NCI-H146 (cell line): ENCODE measurements at places on chromosomes 5 and 9.

DNA sequence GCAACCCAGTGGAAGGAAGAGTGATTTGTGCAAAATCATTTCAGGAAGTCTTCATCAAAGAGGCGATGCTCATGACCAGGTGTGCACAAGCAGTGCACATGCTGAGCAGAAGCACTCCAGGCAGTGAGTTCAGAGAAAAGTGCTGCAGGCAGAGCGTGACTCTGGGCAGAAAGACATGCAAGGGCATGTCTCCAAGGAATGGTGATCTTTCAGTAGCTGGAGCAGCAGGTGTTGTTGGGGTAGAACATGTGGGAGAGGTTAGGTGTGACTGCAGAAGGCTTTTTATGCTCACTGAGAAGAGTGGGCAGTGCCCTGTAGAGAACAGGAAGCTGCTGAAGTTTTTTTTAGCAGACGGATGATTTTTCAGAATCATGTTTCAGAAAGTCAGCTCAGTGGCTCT, 545.4 kb upstream of the TLE4 start:
- peak; percentile 91 for DNase-seq

- DNase-seq = no peak
These were observed 717.4 kb downstream of the NR2F1-AS1 start for GRCh38 chr5:92863666-92864065.

GRCh38 chr5:93062548-93062947, 518.5 kb downstream of the NR2F1-AS1 start:
- DNase-seq = no peak

GRCh38 chr5:52043543-52043942, 660.3 kb downstream of the ISL1 start:
- peak; percentile 100 for DNase-seq

DNA sequence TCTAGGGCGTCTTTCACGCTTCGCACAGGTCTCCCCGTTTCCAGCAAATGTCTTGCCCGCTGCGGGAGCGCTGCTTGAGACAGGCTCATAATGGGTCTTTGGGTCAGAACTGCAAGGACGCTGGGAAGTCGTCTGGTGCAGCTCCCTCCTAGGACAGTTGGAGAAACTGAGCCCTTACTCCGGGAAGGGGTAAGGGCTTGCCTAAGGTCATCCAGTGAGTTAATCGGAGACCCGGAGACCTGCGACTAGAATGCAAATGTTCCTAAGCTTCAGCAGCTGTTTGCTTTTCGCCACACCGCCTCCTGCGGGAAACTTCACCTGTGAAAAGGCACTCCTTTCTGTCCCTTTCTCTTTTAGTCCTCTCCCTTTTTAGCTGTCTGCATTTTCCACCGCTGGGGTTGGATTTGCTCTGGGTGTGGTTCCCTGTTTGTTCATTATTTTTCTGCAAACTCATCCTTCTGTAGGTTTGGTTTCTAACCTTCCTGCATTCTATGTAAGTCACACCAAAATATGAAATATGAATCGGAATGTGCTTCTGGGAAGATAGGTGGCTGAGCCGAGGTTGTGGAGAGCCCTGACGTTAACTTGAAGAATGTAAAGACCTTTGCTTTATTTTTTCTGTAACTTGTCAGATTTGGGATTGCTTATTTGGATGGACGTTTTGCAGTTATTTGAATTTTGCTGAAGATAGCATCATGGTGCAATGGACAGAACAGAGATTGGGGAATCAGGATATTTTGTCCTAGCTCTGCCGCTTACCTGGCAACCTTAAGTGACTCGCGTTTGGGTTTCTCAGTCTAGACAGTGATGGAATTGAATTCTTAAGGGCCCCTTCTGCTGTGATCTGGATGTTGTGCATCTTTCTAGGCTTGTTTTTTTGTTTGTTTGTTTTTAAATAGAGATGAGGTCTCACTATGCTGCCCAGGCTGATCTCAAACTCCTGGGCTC, 909 bp downstream of the SLC36A1 start:
- DNase-seq = peak; percentile 25

DNA sequence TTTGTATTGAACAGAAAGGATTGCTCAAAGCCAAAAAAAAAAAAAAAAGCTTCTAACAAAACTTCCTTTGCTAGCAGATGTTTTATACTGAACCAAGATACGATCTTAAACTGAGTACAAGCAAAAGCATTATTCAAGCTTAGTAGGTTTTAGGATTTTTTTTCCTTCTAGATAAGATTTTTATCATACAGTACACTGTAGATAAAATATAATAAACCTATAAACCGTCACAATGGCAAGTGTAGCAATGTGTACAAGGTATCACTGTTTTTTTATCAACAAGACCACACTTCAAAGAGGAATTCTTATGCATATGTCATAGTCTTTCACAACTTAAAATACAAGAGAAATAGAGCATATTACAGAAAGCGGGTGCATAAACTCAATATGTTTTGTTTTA, 56.5 kb upstream of the TRPM3 start:
- DNase-seq = no peak

DNA sequence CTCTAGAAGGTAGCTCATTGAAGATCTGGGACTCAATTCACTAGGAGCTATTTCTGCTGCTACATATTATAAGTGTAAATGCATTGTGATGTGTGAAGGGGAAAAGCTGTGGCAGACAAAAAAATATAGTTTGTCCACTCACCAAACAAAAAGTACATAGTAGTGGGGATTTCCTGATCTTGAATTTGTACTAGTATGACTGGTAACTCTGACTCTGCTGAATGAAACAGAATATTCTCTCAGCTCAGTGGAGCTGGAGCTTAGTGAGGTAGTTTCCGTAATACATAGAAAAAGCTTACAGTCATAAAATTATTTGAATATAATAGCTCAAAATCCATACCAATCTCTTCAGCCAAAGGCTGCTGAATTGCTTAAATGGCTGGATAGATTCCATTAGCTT, 455.6 kb upstream of the CD180 start:
- DNase-seq = no peak

DNA sequence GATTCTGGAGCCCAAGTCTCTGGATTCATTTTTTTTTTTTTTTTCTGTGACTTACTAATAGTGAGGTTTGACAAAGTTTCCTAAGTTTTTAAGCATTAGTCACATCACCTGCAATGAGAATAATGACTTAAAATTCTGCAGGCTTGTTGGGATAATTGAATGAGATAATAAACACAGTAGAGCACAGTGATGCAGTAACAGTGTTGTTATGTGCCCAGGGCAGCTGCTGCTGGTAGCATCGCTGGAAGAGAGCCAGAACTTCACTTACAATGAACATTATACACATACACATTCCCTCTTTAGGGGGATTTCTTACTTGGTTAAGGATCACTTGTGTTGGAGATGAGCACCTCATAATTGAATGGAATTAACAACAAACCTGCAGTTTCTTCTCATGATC, 78.9 kb downstream of the ALDH7A1 start:
- peak; percentile 39 for DNase-seq

- no peak for DNase-seq
These were observed 80.0 kb downstream of the AMBP start for GRCh38 chr9:113998114-113998513.

- DNase-seq = no peak
These were observed 88.7 kb downstream of the TRIO start for GRCh38 chr5:14231890-14232289.

GRCh38 chr9:114099669-114100270, 678 bp upstream of the KIF12 start:
- no peak for DNase-seq

- DNase-seq = no peak
These were observed 28.8 kb downstream of the ANXA6 start for GRCh38 chr5:151128817-151129216.

GRCh38 chr9:80951675-80952074, 737.7 kb downstream of the TLE1 start:
- no peak for DNase-seq

GRCh38 chr9:126631254-126631653, 17.5 kb downstream of the LMX1B start:
- DNase-seq = no peak

GRCh38 chr9:14846871-14847311, 63.3 kb downstream of the FREM1 start:
- DNase-seq = peak; percentile 33

- no peak for DNase-seq
These were observed 70.5 kb upstream of the LRRTM2 start for GRCh38 chr5:138945421-138946240.

GRCh38 chr9:27933210-27934025, 360.1 kb upstream of the C9orf72 start:
- peak; percentile 60 for DNase-seq

DNA sequence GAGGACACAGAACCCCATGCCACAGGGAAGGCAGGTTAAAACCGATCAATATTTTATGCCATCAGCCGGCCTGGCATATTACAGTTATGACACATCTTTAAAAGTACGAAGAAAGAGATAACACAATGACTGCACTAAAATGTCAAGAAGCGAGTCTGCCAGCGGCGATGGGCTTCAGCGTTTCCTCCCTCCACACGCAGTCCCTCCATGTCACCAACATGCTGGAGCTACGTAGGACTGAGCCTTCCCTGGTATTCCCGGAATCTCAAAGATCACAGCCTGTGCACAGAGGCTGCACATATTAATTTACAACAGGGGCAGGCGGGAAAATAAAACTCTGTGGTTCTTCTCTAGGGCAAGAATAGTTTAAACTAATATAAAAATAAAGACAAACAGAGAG, 257.7 kb downstream of the IRX1 start:
- no peak for DNase-seq

GRCh38 chr9:84668196-84669012, 1.1 kb upstream of the NTRK2 start:
- peak; percentile 45 for DNase-seq

- no peak for DNase-seq
These were observed 12.8 kb downstream of the SLC9A3 start for GRCh38 chr5:511476-511875.

DNA sequence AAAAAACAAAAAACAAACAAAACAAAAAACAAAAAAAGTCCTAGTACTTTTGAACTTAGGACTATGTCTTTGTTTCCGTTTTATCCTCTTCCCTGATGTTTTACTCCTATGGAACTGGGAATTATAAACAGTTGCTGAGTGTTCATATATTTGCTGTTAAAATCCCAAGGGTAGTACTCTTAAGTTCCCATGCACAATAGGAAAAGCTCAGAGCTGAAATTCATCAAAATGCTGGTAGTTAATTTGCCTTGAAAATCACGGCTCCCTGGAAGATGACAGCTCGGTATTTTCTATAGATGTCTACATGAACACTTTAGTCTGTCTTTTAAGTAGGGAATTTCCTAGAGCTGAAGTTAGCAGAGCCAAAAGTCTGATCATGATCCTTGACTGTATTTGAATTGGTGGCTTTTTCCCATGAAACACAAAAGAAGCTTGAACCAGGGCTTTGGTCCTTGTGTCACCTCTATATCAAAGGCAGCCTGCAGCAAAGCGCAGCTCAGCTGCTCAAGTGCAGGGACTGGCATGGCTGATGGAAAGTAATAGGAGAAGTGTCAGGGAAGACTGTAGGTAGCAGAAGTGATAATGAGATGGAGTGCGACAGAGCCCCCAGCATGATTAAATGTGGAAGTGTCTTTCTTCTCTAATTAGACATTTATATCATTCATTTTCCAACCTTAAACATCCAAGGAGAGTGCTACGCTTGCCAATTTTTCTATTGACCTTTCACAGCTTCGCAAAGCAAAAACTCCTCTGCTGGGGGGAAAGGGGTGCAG, 310.9 kb downstream of the TRIM36 start:
- DNase-seq = no peak

- no peak for DNase-seq
These were observed 291.1 kb upstream of the ZNF608 start for GRCh38 chr5:125037530-125037929.

- DNase-seq = no peak
These were observed 34.3 kb downstream of the RGMB start for GRCh38 chr5:98807806-98808205.

DNA sequence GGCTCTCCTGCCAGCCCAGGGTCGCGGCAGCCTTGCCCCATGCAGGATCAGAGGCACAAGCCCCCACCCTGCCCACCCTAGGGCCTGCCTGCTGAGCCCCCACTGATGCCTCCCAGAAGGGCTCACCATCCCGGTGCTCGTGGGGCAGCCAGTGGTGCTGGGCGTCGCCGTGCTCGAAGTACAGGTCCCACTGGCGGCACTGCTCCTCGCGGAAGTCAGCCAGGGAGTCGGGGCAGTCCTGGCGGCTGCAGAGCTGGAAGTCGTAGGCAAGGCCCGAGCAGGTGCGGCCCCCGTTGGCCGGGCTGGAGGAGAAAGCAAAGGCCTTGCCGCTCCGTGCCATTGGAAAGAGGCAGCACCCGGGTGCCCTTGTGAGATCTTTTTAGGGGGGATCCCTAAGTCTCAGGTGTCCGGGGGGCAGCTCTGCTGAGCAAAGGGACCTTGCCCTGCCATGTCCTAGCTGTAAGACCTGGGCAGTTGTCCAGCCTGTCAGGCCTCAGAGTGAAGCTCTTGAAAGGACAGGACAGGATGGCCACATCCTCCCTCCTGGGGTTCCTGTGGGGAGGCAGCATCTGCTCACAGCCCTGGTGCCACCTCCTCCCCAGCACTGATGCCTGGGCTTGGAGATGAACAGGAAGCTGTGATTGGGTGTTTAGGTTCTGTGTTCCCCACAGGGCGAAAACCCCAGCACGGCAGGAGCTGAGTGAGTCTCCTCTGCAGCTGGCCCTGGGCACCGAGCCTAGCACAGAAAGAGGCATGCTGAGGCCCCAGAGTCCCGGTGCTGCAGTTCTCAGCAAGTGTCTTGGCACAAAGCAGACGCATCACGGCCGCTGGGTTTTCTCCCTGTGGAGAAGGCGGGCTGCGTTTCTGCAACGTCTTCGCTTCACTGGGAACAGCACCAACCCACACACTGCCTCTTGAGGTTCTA, 77.7 kb downstream of the ZNF354C start:
- no peak for DNase-seq

GRCh38 chr9:83198371-83198770, 135.4 kb upstream of the RASEF start:
- peak; percentile 71 for DNase-seq

DNA sequence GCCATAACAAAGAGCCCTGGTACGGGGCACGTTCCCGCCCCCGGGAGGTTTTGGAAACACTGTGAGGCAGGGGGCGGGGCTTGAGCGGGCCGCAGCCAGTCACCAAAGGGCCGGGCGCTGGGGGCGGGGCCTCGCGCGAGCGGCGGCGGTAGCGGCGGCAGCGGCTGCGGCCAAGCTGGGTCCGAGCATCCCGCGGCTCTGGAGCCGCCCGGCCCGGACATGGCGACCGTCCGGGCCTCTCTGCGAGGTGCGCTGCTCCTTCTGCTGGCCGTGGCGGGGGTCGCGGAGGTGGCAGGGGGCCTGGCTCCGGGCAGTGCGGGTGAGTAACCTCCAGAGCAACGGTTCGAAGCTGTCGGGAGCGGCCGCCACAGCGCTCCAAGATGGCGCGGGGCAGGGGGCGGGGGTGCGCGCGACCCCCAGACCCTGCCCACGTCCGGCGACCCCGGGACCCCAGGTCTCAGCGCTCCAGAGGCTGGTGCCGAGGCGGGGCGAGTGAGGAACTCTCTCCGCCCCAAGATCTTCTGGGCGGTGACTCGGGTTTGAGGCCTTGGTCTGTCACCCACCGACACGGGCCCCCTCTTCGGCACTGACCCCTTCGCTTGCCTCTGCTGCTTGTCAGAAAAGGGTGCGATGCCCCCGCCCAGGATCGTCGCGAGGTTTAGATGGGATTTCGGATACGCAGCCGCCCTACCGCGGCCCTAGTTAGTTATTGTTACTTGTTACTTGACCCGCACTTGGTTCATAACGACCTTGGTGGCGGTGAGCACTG, at the start of gene RECK:
Gene RECK (plus strand): TSS at position 134 of the 769 bp plus-strand sequence. CDS start 86 bp downstream, at position 220.
- DNase-seq = peak; percentile 52
